Right ventricle myocardium superior (tissue), 1 donor: ENCODE measurements at places on chromosomes 16 and 17.

DNA sequence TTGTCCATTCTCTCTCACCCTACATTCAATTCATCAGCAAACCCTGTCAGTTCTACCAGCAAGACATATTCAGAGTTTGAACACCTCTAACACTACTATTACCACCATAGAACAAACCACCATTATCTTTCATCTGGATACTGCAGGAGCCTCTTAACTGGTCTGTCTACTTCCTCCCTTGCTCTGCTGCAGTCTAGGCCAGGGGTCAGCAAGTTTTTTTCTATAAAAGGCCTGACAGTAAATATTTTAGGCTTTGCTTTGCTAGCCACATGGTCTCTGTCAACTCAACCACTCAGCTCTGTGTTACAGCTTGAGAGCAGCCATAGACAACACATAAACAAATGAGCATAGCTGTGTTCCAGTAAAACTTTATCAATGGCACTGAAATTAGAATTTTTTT lies 13.8 kb downstream of the KCTD19 start:
- no peak for DNase-seq

DNA sequence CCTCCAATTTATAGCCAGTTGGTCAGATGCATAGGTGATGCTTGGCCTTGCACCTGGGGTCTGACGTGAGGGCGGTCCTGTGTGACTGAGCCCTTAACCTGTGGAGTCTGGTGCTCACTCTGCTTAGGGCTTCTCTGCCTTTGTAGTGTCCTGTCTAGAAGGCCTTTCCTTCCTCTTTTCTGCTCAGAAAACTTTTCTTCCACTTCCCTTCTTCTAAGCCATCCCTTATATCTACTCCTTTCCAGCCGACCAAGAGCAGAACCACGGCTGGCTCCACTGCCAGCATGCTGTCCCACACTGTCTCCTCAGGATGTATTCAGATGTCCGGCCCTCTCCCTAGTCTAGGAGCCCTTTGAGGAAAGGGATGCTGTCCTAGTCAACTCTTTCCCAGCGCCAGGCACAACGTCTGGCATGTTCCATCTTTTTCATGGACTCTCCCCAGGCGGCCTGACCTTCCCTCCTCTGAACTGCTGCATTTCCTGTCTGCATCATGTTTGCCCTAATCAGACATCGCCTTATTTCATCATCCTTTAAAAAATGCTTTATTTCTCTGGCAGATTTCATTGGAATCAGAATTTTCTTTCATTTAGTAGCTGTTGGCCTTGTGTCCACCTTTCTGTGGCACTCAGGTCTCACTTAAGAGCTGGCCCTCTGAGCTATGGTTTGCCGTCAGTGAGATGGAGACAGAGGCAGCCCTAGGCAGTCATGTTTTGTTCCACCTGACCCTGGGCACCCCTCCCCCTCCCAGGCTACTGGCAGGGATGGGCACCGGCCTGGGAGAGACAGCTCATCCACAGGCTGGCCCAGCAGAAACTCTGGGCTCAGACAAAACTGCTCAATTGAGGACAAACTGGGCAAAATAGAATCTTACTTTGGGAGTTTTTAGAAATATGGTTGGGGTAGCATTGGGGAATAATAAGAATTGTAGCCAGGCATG lies 15.5 kb upstream of the BRCA1 start:
- no peak for DNase-seq

- DNase-seq, result no peak
Observed at GRCh38 chr16:76897816-76898215, 293.2 kb upstream of the MON1B start.

GRCh38 chr17:5895276-5895675 lies 174.9 kb upstream of the WSCD1 start:
- no peak for DNase-seq

DNA sequence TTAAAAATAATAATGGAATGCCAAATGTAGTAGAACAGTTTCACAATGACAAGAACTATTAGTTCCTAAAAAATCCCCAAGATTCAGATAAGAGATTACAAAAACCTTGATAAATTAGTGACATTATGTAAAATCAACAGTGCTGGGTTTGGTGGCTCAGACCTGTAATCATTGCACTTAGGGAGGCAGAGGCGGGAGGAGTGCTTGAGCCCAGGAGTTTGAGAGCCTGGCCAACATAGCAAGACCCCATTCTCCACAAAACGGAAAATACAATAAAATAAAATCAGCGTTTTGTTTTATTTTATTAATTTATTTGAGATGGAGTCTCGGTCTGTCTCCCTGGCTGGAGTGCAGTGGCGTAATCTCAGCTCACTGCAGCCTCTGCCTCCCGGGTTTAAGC lies 4.1 kb downstream of the CARD14 start:
- no peak for DNase-seq

GRCh38 chr17:39818358-39819000 lies 45.6 kb downstream of the IKZF3 start:
- no peak for DNase-seq

DNA sequence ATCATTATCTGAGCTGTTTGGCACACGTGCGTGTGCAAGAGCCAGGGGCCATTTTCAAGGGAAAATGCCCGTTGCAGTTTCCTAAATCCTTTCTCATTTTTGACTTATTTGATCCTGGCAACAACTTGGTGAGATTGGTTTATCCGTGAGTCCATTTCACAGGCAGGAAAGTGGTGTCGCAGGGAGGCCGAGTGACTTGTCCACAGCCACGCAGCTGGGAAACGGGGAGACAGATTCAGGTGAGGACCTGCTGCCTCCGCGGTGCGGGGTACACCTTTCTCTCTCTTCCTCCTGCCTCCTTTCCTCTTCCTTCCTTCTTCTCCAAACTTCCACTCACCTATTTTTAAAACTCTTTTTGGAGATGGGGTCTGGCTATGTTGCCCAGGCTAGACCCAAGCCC lies 46.3 kb upstream of the ZCCHC14 start:
- no peak for DNase-seq
